ENCODE measurements at places on chromosomes 7 and 10. TPM values are rescaled to one million over a fixed set of nuclear protein-coding genes. Genes with fewer than 3 reads are reported as not detected.

The ZNF425 gene
- 6.2 TPM for total RNA-seq

The CLDN4 gene
- 1.6 TPM for total RNA-seq

The ATAD1 gene
- total RNA-seq = 38.0 TPM

The MUC12 gene
- 1.3 TPM for total RNA-seq

The GBX1 gene
- 13.8 TPM for total RNA-seq

The TAS2R41 gene
- total RNA-seq = not detected

The ZMIZ2 gene
- total RNA-seq = 70.9 TPM

The TACR2 gene
- total RNA-seq = not detected

The CDH23 gene
- total RNA-seq = 0.54 TPM

The HTR5A gene
- total RNA-seq = 0.08 TPM

The PLCE1 gene
- total RNA-seq = 0.49 TPM

DNA sequence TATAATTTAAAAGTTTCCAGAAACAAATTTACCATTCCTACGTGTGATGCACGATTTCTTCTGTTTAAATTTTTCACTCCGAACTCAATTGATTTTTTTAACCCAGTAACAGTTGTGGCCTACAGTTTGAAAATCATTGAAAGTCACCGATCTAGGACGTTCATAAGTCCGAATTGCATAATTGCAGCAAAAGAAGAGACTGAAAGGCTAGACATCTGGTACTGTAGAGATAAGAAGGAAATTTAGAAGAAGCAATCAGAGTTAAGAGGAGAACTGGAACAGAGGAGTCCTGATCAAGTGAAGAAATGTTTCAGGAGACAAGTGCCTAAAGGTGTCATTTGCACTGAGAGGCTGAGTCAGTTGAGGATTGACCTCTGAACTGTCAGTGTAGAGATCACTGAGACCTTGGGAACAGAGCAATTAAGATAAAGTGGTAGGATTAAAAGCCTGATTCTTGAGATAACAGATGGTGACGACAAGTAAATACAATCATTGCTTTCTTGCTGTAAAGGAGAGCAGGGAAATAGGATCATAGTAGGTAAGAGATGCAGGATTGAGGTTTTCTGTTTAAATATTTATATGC lies 73.5 kb downstream of the ZFAND4 start:
- DNase-seq = no peak
- H3K36me3 ChIP-seq = peaks cover 10% of the 10 kb centered on the region
- H3K4me3 ChIP-seq = no peak overlapping the region
- H3K4me1 ChIP-seq = peaks cover 3% of the 10 kb centered on the region
- peaks cover 12% of the 10 kb centered on the region for H3K27me3 ChIP-seq
- no peak overlapping the region for H3K27ac ChIP-seq

DNA sequence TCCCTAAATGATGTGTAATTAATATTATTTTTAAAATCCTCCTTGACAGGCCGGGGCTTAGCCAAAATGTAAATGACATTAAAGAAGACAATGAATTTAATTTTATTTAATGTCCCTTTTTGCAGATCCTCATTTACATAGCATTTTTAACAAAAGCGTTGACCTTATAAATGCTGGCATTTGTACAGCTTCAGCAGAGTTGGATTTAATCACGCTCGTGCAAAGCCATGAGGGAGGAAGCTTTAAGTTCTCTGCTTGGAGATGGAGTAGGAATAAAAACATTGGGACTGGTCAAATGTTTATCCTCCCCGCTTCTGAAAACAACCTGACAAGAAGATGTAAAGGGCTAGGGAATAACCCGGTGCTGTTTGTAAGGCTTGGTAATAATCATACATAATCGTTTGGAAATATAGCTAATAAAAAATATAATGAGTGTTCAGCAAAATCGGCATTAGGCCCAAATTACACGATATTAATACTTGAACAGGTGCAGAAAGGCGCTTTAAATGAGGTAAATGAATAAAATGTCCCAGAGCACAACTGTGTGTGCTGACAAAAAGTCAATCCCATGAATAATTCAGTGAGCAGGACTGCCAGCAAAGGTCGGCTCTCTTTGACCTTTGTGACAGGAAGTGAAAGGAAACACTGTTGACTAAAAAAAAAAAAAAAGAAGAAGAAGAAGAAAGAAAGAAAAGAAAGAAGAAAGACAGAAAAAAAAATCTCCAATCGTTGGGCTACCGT lies 11.5 kb downstream of the EBF3 start:
- no peak for DNase-seq
- H3K27me3 ChIP-seq = peaks cover 9% of the 10 kb centered on the region
- H3K4me3 ChIP-seq = no peak overlapping the region
- no peak overlapping the region for H3K27ac ChIP-seq
- peaks cover 4% of the 10 kb centered on the region for H3K36me3 ChIP-seq
- H3K4me1 ChIP-seq = peaks cover 27% of the 10 kb centered on the region

GRCh38 chr10:101879456-101880231 lies 36.0 kb upstream of the KCNIP2 start:
- peaks cover 10% of the 10 kb centered on the region for H3K27me3 ChIP-seq
- H3K4me1 ChIP-seq = peaks cover 24% of the 10 kb centered on the region
- no peak overlapping the region for H3K4me3 ChIP-seq
- DNase-seq = no peak

DNA sequence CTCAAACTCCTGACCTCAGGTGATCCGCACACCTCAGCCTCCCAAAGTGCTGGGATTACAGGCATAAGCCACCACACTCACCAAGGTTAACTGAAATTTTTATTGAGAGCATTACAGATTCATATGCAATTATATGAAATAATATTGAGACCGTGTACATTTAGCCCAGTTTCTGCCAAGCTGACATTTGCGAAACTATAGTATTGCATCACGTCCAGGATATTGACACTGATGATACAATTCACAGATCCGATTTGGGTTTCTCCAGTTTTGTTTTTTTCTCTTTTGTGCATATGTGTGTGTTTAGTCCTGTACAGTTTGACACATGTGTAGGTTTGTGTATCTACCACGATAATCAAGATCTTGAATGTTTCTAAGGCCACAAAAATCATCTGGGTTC lies 627.9 kb upstream of the FOXK1 start:
- no peak overlapping the region for H3K4me3 ChIP-seq
- H3K27ac ChIP-seq = peak overlapping the region; percentile 55
- no peaks in the 10 kb centered on the region for H3K27me3 ChIP-seq
- no peaks in the 10 kb centered on the region for H3K36me3 ChIP-seq

DNA sequence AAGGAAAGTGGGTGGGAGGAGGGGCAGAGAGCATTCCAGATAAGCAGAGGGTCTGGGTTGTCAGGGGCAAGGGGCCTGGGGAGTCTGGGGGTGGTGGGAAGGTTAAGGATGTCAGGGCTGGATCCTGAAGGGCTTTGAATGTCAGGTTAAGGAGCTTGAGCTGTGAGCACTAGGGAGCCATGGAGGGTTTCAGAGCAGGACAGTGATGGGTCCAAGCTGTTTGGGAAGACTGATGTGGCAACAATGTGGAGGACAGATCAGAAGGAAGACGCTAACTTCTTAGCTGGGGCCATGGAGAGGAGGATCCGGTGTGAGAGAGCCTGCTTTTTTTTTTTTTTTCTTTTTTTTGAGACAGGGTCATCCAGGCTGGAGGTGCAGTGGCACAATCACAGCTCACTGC lies 13.9 kb upstream of the AQP1 start:
- no peak for DNase-seq
- H3K36me3 ChIP-seq = peaks cover 9% of the 10 kb centered on the region
- H3K27ac ChIP-seq = no peak overlapping the region
- H3K4me3 ChIP-seq = no peak overlapping the region

GRCh38 chr10:99920486-99920885 lies 89.3 kb downstream of the DNMBP start:
- H3K4me1 ChIP-seq = peaks cover 42% of the 10 kb centered on the region
- H3K36me3 ChIP-seq = peaks cover 7% of the 10 kb centered on the region
- H3K27me3 ChIP-seq = peaks cover 2% of the 10 kb centered on the region
- DNase-seq = no peak
- H3K27ac ChIP-seq = no peak overlapping the region

- no peak for DNase-seq
- no peak overlapping the region for H3K4me3 ChIP-seq
- H3K36me3 ChIP-seq = peaks cover 6% of the 10 kb centered on the region
These were observed 31.8 kb downstream of the GSTO2 start for GRCh38 chr10:104300736-104301292.

DNA sequence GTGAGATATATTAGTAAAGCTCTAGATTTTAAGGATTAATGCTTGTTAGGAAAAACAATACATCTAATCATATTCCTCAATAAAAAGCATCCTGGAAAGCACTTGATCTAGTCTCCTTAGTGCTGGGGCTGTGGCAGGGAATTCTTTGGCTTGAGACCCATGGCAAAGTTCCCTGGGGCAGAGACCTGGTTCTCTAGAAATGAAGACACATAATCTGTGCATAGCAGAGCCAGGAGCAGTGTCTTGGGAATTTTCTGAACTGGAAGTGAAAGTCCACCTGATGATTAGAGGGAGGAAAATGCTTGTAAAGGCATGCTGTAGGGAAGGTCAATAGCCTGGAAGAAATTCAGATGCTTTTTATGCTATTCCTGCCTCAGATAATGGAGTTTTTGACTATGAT lies 247.4 kb downstream of the CDK14 start:
- no peaks in the 10 kb centered on the region for H3K4me1 ChIP-seq
- H3K27me3 ChIP-seq = no peaks in the 10 kb centered on the region
- peaks cover 8% of the 10 kb centered on the region for H3K36me3 ChIP-seq
- H3K4me3 ChIP-seq = no peak overlapping the region

DNA sequence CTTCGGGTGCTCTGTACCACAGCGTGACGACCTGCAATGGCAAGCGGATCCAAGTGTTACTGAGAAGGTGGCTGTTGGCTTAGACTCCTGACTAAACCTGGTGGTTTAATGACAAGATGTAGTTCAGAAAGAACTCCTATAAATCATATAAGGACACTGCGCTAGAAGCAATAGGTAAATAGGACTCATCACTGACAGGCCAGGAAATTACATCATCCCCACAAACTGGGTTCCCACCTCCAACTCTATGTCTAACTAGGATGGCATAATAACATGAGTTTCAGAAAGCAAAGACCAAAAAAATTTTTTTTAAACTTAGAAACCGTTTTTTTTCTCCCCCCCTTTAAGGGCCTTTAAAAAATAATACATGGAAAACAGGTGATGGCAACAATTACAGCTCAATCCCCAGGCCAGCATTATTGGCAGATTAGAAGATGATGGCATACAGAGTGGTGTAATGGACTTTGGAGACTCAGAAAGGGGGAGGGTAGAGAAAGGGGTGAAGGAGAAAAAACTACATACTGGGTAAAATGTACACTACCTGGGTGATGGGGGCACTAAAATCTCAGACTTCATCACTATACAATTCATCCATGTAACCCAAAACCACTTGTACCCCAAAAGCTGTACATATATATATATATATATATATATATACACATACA lies 81.4 kb upstream of the FAM133B start:
- H3K4me1 ChIP-seq = no peaks in the 10 kb centered on the region
- no peaks in the 10 kb centered on the region for H3K27me3 ChIP-seq
- no peak overlapping the region for H3K4me3 ChIP-seq
- no peaks in the 10 kb centered on the region for H3K36me3 ChIP-seq
- no peak overlapping the region for H3K27ac ChIP-seq
- DNase-seq = no peak

DNA sequence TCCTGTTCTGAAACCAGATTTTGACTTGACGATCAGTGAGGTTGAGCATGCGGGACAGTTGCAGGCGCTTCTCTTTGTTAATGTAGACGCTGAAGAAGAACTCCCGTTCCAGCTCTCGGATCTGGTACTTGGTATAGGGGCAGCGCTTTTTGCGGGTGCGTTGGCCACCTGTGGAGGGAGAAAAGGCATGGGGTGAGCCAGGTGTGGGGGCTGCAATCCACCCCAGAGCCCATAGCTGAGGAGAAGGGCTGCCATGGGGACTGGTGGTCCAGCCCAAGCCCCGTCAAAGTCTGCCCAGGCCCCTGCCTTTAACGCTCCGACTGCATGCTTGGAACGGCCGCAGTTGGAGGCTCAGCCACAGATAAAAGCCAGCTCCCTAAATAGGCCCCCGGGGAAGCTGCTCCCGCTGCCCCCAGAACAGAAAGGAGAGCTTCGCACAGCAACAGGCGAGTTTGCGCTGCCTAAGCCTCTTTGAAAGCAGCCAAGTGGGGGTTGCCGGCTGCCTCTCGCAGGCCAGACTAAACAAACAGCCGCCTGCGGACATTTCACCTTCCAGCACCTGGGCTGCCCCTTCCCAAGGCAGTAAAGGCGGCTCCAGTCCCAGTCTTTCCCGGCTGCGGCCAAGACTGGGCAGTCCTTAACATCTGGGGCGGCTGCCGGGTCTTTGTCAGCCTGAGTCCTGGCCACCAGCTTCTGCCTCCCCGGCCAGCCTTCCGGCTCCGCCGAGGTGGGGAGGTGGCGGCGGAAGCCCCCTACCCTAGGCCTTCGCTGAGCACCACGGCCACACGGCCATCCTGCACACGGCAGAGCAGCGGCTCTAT lies 2.0 kb downstream of the HOXA11 start:
- no peak for DNase-seq
- H3K36me3 ChIP-seq = no peaks in the 10 kb centered on the region
- H3K27me3 ChIP-seq = peaks cover 46% of the 10 kb centered on the region
- H3K4me1 ChIP-seq = peaks cover 35% of the 10 kb centered on the region

DNA sequence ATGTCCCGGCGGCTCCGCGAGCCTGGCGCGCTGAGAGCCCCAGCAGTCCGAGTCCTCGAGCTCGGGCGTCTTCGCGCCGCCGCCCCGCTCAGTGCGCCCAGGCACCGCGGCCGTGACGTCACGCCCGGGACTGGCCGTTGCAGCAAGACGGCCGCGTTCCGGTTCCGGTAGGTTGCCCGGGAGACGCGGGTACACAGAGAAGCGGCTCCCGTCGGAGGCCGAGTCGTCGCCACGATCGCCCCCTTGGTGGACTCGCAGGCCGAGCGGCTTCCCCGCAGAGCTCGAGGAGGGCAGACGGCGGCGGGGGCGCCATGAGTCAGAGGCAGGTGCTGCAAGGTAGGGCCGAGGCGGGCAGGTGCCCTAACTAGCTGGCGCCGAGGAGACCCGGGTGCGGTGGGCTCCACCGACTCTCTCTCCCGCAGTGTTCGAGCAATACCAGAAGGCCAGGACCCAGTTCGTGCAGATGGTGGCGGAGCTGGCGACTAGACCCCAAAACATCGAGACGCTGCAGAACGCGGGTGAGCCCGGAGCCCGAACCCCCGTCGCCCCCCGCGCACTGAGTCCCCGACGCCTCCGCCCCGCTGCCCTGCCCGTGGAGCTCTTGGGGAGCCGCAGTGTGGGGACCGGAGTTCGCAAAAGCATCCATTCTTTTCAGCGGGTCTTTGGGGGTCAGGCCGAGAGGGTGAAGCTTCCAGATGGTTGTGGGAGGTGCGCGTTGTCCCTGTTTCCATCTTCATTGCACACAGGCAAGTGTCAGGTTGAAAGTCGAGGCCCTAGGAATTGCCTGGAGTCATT lies at the start of gene SPAG6:
Gene SPAG6, plus strand, starts transcription at position 196 of the 795 bp plus-strand sequence. Its CDS starts 116 bp downstream, at position 312.
- peak; percentile 76 for DNase-seq
- peak within 1 kb of the TSS; percentile 76 for H3K4me3 ChIP-seq
- peaks cover 5% of the 10 kb centered on the region for H3K4me1 ChIP-seq

Measured in endothelial cell (in vitro differentiated cells).